NCI-H1105 treated with DMSO at 0.1 percent for 48 hours (cell line): ENCODE measurements at places on chromosomes 12 and 14.

- DNase-seq = no peak
These were observed 143.4 kb upstream of the NAV3 start for GRCh38 chr12:77687321-77687720.

DNA sequence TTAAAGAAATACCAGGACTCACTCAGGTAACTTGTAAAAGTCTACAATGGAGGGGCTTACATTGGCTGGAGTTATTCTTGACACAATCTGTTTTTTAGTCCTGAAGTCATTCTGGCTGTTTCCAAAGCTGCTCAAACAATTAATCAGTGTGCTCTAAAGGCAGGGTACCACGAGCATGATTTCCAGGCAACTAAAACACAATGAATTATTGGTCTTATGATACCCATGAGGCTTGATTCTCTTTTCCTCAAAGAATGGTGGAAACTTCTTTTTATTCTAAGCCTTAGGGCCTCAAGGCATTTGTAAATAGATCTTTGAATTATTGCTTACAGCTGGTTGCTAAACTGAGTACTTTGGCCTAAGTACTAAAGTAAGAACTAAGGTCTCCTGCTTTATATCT lies 199.8 kb upstream of the PDZRN4 start:
- no peak for DNase-seq

DNA sequence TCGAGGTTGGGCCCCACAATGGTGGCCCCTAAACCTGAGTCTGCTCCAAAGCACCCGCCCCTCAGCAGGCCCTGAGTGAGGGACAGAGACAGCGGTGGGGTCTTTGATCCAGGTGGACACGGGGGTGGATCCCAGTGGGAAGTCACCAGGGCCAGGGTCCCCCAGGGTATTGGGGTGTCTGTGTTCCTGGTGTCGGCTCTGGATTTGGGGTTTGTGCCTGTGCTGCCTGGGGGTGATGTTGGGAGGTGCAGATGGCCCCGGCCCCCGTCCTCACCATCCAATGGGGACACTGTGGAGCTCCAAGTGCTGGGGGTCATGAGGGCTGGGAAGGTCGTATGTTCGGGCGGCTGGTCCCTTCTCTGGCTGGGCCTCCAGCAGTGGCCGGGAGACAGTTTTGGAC lies 354.2 kb downstream of the TMEM121 start:
- no peak for DNase-seq

DNA sequence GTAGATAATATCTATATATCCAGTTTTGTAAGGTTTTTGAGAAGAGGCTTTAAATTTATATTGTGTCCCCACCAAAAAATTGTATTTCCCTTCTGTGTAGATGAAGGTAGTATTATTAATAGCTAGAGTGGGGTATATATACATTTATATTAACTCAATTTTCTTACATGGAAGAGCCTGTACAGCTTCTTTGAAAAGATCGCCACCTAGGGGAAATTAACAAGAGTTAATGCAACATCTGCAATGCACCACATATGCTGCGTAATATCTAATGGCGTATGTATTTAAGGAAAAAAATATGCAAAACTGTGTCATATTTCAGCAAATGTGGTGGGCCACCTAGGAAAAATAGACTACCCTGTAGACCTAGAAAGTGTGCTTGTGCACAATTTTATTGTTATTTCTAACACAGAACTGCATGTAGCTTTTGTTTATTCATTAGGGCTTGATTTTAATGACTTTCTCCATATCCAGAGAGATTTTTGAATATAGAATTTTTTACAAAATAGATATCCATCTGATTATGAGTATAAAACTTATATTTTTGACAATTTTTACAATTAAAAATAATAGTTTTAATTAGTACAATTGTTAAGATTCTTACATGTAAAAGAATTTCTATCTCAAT lies 14.0 kb downstream of the CCER1 start:
- DNase-seq = peak; percentile 79

- no peak for DNase-seq
These were observed 13.3 kb upstream of the LLPH start for GRCh38 chr12:66143868-66144267.

DNA sequence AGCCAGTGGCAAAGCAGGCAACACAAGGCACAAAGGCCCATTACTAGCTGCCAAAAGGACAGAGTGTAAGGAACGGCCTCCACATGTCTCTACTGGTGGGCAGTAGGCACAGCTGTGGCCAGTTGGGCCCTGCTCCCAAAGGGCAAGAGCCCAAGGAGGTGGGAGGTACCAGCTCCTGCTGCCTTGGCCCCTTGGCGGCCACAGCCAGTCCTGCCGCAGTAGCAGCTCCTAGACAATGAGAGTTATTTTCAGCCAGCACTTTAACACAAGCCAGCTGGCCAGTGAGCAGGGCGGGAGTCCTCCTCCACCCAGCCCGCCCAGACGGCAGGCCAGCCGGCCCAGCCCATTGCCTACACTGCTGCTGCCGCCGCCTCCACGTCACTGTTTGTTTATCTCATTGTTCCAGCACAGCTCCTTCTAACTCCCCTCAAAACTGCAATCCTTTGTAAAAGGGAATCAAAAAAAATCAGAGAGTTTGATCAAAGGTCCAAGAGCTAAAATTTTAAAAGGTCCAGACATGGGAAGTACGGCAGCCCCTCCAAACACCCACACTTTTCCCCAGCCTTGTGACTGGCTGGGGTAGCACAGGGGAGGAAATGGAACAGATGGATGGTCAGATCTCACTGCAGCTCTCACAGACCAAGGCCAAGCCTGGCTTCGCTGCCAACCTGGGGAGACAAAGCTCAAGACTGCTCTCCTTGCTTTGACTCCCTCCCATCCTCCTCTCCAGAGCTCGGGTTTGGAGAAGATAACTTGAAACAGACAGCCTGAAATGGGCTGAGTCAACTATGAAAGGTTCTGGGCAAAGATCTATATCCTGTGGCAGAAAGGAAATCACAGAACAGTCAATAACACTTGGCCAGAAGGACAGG lies 33.5 kb downstream of the FMNL3 start:
- DNase-seq = no peak

DNA sequence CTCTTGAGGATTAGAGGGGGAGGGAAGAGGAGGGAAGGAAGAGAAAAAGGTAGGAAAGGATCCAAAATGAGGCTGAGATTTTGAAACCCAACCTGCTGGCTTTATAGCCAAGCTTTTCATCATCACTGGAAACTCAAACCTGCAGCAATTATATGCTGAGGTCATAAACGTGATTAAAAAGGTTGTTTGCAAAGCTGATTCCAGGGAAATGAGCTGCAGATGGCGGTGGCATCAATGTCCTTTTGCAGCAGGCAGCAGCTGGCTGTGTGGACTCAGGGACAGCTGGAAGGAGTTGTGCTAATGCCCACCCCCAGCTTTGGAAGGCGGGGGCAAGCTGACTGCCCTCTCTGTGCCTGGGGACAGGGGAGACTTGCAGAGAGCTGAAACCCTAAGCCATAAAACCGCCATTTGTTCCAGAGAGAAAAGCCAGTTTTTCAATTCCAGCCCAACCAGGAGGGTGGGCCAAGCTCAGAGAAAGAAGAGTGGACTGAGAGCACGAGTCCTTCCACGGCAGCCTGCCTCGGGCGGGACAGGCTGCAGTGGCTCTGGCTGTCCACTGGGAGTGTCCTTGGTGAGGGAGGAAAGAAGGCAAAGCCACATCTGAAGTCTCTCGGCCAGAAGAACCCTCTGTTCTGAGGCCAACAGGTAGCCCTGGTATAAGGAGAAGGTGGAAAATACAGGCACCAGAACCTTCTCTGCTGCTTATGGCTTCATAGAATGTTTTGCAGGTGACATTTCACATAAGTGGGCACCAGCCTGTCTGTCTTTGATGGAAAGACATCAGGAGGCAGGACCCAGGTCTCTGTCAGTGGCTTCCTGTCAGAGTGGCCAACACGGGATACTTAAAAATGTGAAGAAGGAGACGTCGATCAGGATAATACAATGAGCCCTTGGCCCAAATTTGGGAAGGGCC lies 90.7 kb downstream of the SINHCAF start:
- DNase-seq = peak; percentile 94
